ENCODE measurements at places on chromosomes 7 and 10.

DNA sequence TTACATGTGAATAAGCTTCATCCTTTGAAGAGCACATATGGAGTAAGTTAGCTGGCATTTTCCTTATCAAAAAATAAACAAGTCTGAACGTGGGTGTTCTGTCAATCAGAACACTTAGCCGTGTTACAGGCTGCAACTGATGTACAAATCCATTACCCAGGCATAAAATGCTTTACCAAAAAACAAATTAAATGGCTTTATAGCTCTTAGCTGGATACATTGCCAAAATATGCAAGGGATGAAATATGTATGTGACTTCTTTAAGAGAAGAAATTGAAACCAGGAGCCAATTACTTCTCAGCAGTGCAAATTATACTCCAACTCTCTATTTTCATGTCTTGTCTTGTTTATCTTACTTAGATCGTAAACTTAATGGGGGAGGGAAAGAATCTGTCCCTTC lies 214.8 kb downstream of the DGKB start:
- no peak for DNase-seq

DNA sequence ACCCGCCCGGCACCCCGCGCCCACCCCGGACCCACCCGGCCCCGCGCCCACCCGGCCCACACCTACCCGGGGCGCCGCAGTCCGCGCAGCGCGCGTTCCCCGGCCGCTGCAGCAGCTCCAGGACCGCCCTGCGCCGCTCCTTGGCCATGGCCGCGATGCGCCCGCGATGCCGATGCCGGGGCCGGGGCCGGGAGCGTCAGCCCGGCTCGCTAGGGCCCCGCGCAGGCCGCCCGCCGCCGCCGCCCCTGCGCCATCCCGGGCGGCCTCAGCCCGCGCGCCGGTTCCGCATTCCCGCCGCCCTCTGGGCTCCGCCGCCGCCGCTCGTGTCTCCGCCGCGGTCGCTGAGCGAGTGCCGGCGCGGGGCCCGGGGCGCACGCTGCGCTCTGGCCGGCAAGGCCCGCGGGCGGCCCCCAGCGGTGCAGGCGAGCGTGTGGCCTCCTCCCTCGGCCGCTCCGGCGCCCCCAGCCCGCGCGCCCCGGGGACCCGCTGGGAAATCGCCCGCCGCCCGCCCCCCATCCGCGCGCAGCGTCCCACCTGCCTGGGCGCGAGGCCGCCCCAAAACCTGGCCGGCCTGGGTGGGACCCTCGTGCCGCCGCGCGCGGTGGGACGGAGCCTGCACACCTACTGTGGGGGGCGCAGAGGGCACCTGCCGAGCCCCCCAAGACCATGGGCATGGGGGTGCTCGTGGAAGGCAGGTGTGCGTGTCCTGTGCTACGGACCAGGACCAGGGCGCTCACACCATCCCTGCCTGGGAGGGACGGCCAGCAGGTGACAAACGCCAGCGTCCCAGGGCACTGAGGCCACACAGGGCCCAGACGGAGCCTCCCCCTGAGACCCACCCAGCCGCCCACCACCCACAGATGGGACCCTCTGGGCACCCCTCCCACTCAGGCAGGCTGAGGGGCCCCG lies at the start of gene ADAP1:
TSS of gene ADAP1 (minus strand) at position 351 of the 909 bp plus-strand sequence. CDS start at position 148, 203 bp downstream.
- peak; percentile 28 for DNase-seq

GRCh38 chr10:16787361-16787791 lies 29.8 kb downstream of the RSU1 start:
- peak; percentile 57 for DNase-seq

GRCh38 chr7:146216396-146217041 lies 99.9 kb downstream of the CNTNAP2 start:
- DNase-seq, result no peak

DNA sequence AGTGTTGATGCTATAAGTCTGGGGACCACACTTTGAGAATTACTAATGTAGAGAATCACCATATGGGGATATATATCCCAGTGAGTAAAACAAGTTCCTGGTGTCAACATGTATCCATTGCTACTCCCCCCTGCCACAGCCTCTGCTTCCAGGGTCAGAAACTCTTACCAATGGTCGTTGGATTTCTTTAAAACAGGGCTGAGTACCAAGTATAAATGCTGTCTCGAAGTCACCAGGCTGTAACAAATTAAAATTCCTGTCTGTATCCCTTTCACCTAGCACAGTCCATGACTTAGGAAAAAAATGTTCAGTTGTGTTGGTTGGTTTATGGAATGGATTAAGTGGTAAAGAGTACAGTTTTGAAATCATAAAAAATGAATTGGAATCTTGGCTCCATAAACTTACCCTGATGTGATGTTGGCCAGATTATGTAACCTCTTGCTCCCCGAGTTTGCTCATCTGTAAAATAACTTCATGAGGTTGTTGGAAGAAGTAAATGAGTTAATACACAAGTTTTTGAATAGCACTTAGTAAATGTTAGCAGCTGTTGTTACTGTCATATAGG lies 364.0 kb upstream of the LRGUK start:
- no peak for DNase-seq

DNA sequence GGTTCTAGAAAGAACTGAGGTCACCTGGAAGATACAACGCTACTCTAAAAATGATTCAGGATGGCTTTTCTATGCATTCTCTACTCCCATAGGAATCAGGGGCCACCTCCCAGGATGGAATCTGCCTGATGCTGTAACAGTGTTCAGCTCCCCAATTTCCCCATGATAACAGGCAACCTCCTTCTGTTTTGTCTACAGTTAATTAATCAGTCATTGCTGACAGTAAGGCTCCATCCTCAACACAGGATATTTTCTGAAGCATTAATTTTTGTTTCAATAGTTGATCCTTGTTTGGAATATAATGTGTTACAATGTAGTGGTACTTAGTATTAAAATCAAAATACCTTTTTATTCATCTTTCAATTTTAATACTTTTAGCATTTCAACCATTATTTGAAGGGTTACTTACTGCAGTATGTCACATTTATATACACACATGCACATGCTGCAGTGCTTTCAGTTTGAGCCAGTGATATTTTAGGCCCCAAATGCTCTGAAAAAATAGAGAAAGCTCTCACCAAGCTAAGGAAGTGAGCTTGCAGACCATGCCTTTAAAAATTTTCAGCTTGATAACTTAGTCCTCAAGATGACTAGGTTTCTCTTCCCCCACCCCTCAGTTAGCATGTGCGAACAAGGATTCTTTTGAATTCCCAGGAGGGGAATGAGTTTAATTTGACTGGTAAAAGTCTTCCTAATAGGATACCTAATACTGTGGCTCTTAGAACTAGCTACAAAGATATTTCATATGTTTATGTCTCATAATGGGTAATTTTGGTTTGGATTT lies 592 bp upstream of the PIK3CG start:
- DNase-seq, result no peak

- DNase-seq, result no peak
These were observed 9.5 kb downstream of the GIGYF1 start for GRCh38 chr7:100684534-100685042.

- no peak for DNase-seq
These were observed 1196.9 kb downstream of the SORCS3 start for GRCh38 chr10:105837951-105838350.

DNA sequence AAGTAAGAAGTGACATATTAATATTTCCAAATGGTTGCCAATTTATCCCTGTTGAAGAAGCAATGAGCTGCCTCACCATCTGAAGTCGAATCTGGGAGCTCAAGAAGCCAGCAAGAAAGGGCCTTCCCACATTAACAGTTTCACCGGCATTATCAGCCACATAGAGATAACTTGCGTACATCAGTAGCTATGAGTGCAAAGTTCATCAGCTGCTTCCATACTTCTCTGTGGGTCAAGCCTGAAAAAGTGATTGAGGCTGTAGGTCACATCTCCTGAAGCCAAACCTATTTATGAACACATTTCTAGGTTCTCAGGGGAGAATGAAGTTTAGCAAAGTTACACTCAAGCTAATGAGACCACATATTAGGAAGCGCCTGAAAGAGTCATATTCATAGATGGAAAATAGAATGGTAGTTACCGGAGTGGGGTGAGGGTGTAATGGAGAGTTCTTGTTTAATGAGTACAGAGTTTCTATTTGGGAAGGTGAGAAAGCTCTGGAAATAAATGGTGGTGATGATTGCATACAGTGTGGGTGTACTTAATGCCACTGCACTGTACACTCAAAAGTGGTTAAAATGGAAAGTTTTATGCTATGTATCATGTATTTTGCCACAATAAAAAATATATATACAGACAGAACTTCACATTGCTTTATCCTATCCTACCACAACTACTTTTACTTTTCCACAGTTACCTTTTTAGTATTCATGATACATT lies 189.3 kb upstream of the SP4 start:
- DNase-seq, result no peak

DNA sequence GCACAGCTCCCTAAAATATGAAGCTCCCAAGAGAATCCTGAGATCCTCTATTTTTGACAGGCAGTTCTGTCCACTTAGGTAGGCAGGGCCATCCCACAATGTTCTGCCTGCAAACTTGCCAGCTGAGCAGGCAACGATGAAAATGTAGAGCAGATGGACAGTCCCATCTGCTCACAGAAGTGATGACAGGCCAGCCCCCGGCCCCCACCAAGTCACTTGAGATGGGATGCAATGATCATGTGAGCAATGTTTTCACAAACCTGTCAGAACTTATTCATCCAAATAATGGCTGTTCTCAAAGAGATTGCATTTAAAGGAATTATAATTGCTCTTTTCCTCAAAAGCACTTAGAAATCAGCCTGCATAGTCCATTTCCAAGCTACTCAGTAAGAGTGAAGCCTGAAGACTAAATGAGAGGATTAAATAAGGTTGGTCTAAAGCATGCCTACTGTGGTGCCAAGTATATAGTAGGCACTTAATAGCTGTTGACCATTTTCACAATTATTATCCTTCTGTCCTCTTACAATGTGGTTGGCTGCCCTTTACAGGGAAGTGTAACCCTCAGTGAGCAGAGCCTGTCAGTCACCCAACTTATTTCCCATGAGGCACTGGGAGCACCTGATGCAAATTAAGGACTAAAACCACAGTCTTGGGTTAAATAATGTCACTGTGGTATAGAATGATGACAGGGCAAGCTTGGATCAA lies 301.2 kb downstream of the FGFR2 start:
- DNase-seq, result no peak

- no peak for DNase-seq
These were observed 101.1 kb upstream of the PPIF start for GRCh38 chr10:79246209-79246581.

DNA sequence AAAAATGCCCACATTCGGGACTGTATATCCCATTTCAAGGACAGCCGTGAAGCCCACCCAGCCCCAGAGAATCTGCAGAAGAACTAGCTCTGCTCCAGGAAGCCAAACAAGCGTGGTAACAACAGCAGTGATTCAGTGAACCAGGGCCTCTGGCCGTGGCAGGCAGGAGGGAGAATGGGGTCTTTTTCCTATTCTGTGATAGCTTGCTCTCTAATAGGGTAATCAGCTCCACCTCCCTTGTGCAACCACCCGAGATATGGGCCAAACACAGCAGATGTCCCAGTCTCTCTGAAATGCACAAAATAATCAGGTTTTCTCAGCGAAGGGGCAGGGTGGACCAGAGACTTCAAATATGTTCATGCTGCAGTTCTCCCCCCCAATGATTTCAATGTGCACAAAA lies 35.8 kb downstream of the CHST15 start:
- DNase-seq, result no peak

- DNase-seq, result no peak
These were observed 74.5 kb downstream of the COBL start for GRCh38 chr7:51242007-51242691.

- no peak for DNase-seq
These were observed 6.7 kb upstream of the INHBA start for GRCh38 chr7:41709621-41710020.

- DNase-seq, result no peak
These were observed 49.0 kb upstream of the PODXL start for GRCh38 chr7:131605280-131605878.

GRCh38 chr10:33352175-33352574 lies 17.7 kb upstream of the NRP1 start:
- no peak for DNase-seq

DNA sequence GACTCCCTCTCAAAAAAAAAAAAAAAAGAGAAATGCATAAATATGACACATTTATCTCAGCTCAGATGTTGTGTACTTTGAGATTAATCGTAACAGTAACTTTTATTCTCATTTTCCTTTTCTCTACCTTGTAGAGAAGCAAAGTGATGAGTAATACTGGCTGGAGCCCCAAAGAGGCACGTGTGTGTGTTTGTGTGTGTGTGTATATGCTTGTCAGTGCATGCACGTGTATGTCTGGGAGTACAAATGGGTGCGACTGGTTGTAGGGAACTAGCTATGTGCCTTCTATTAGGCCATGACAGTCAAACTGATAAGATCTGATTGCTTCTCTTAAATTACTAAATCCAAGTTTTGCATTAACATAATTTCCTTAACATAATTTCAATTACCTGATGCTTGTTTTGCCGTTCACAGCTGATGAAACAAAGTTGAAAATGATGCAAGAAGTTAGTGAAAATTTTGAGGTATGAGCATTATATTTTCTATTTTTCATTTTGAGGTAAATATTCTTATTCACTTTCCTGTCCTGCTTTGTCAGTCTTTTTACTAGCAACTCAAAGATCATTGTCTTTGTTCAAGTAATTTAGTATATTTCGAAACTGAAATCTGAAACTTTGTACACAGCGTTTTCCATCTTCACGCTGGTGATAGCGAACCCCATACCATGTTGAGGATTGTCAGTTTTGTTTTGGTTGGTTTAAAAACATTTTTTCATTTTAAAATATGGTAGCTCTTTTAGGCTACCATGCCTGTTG lies 3.4 kb downstream of the TRRAP start:
- DNase-seq, result no peak

GRCh38 chr10:44245601-44245938 lies 139.3 kb downstream of the CXCL12 start:
- DNase-seq, result no peak

GRCh38 chr7:21580073-21580521 lies 37.3 kb downstream of the DNAH11 start:
- no peak for DNase-seq

GRCh38 chr7:50355817-50356178 lies 51.3 kb downstream of the IKZF1 start:
- DNase-seq, result no peak

DNA sequence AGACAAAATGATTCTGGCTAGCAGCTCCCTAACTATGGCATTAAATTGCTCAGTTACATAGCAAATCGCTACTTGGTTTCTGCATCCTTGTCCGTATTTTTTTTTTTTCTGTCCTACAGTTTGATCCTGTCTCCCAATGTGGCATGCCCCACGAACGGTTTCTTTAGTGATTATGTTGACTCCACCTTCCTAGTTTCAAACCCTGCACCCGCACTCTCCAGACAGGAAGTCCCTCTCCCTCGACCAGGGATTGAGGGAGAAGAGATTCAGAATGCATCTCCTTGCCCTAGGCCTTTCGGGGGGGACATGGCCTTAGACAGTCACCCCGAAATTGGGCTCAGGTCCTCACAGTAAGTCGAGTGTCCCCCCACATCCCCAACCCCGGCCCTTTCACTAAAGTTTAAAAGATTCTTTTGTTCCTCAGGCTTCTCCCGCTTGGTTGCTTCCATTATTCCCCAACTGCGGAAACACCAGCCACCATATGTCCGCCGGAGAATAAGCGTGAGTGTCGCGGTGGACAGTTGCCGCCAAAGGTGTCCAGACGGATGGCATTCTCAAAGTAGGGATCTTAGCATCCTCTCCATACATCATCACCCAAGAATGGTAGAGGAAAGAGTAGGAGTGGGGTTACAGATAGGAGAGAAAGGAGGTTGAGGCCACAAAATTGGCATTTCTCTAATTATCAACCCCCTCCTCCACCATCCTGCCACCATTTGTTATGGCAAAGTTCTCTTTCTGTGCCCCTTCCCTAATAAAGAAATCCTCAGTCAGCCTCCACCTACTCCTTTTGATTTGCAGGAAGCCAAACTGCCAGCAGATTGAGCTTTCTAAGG lies 7.3 kb downstream of the EVX1 start:
- DNase-seq, result no peak
